ENCODE measurements at places on chromosomes 2 and 18.

DNA sequence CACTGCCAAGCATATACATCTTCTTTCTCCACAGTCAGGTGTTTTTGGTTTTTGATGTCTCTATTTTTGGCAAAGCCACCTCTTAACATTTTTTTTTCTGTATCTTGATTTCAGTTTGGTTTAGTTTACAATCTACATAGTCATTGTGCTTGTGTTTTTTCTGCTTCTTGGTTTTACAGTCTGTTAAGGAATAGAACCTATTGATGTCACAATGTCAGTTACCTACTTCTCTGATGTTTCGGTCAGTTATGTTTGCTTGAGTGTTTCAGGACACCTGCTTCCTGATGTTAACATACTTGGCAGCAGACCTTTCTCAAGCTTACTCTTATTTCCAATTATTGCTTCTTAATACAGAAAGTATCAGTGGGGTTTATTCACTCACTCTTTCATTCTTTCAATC lies 253.3 kb downstream of the SPAG16 start:
- no peak for DNase-seq

DNA sequence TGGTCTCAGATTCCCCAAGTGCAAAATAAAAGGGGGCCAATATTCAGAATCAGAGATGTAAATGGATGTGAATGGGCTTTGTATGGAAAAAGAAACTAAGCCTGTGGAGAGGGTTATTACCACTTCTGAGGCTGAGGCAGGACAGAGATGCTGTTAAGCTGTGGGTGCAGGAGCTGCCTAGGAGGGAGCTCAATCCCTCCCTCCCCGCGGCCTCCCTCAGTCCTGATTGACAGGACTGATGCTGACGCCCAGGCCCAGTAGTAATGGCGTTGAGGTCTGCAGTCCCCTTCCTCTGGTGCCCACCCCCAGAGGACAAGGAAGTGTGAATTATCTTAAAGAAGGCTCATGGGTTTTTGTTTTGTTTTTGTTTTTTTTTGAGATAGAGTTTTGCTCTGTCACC lies 40.4 kb downstream of the PSD4 start:
- DNase-seq: no peak

DNA sequence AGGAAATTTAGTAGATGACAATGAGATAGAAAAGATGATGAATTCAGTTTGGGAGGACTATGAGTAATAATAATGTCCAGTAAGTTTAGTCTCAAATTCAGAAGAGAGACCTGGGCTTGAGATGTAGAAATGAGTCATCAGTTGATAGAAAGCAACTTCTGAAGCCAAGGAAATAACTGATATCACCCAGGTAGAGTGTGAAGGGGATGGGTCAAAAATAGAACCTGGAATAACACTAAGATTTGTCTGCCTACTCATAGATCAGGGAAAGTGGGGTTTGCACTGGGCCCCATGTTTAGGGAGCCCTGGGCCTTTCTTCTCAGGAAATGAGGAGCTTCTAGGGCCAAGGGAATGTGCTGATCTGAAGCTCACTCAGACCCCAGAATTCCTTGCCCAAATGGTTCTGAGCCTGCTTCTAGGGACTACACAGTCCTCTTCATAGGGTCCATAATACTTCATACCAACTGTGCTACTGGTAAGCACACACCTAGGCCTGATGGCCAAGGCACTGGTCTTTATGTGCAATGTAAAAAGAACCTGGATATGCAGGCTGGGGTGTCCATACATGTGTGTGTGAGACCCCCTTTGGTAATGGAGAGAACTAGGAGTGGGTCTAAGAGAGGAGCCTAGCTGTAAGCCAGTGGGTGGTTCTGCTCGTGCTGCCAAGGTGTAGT lies 141.2 kb downstream of the IKZF2 start:
- DNase-seq: no peak

DNA sequence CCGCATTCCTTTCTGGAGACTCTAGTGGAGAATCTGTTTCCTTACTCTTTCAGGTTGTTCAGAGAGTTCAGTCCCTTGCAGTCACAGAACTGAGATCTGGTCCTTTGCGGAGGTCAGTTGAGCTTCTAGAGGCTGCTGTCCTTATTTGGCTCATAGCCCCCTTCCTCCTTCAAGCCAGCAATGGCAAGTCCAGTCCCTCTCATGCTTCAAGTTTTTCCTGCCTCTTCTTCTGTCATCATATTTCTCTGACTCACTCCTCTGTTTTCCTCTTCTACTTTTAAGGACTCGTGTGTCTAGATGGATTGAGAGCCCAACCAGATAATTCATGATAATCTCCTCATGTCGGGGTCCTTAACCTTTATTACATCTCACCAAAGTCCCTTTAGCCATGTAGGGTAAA lies 173.5 kb upstream of the FOSL2 start:
- no peak for DNase-seq

GRCh38 chr18:54052732-54053429 lies 171.6 kb downstream of the MBD2 start:
- no peak for DNase-seq

GRCh38 chr2:51995293-51995692 lies 963.4 kb upstream of the NRXN1 start:
- DNase-seq: no peak

DNA sequence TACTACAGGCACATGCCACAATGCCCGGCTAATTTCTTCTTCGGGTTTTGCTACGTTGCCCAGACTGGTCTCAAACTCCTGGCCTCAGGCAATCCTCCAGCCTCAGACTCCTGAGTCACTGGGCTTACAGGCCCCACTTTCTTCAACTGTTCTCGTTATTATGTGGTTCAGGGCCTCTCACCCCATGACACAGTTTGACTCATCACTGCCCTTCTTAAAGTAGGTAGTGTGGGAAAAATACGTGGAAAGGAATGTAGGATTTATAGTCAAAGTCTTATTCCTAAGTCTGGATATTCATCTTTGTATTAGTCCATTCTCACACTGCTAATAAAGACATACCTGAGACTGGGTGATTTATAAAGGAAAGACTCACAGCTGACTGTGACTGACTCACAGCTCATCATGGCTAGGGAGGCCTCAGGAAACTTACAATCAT lies 19.4 kb downstream of the CENPA start:
- no peak for DNase-seq

DNA sequence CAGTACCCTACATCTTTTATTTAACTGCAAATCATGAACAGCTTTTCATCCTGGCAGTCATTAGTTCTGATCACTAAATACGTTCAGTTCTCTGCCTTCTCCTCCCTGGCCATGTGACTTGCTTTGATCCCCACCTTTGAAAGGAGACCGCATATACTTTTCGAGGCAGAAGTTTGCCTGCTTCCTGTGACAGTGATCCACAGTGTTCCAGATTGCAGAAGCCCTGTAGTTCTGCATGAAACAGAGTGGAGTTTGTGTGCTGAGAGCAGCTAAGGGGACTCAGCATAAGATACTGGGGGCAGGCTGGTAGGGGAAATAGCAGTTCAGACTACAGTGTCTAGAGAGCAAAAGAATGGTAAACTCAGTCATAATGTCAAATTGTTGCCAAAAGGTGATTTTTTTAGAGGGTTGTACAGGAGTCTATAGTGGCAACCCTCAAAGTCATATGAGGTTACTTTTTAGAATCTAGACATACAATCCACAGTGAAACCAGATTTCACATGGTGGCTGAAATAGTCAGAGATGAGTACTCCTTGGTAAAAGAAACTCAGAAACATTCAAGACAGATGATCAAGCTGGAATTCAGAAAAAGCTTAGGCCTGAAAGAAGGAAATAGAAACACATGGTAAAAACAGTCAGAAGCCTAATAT lies 1800.4 kb upstream of the CELF4 start:
- no peak for DNase-seq

DNA sequence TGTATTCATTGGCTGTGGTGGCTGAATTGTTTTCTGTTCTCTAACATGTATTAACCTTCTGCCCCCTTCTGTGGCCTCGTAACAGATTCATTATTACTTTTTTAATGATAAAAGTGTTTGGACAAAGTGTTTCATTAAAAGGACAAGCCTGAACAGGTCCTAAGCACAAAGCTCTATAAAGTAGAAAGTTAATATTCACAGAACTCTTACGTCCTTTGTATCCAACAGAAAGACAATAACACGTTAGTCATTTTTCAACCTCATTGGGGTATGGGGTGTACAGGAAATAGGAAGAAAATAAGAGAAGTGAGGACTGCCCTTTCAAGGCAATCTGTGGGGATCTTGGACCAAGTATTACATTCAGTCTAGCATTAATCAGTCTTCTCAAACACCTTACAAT lies 105.5 kb upstream of the RGPD4 start:
- DNase-seq: no peak

DNA sequence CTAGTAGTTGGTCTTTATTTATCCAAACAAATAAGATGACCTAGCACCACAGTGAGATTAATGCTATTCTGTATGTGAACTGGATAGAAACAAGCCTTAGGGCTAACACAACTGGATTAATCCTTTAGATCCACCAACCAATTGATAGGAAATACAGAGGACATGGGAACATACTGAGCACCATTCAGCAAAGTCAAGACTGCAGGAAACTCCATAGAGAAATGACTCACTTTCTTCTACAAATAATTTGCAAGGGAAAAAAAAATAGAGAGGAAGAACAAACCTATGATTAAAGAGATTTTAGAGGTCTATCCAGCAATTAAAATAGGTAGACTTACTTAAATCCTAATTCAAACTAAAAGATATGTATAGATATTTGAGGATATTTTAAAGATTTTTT lies 23.9 kb downstream of the WDFY1 start:
- DNase-seq: no peak

DNA sequence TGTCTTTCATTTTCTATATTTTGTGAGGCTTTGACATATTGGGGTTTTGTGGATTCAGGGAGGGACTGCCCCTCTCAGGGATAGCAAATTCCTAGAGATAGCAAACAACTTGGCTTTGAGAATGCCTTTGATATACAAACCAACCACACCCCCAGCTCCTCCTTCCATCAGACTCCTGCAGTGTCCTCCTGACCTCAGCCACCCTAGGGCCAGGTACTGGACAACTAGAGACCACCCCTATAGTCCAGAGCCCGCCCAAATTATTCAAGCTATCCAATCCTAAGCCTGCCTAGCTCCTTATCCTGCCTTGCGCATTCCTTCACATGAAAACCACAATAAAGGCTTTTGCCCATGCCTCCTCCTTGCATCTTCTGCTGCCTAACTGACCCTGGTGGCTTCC lies 22.9 kb upstream of the STAM2 start:
- no peak for DNase-seq

GRCh38 chr18:64410685-64411084 lies 261.8 kb upstream of the LINC00305 start:
- DNase-seq: no peak

DNA sequence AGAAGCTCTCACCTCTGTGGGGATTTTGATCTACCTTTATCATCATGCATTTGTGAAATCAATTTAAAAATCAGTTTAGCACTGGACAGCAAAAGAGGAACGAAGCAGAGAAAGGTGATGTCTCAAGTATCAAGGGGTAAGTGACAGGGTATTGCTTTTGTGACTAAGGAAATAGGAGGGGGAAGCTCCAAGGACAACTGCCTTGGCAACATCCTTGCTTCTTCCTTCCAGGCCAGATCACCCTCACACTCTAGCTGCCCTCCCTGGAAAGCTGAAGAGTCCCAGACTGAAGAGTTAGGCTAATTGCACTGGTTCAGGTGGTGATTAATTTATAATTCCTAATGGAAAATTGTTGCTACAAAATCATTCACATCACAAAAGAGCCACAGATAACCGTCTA lies 859.1 kb upstream of the ACVR2A start:
- DNase-seq: no peak

DNA sequence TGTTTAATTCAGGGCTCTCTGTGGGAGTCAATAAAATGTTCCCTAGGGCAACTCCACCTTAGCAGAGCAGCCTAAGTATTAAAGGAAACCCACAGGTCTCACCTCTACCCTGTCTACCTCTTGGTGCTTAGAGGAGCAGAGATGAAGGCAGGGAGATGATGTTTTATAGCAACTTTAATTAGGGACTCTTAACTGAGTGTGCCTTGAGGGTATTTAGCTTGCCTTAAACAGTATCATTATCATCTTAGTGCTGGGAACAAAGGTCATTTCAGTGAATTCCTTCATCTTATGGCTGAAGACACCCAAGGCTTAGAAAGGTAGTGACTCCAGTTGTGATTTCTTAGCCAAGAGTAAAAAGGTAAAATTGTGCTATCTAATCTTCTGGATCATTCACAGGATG lies 26.7 kb downstream of the VIL1 start:
- no peak for DNase-seq

GRCh38 chr2:147331790-147332419 lies 512.9 kb upstream of the ACVR2A start:
- no peak for DNase-seq
